ENCODE measurements at places on chromosomes 4 and X.

GRCh38 chr4:98446499-98447375, 185.6 kb downstream of the RAP1GDS1 start:
- DNase-seq = no peak

- DNase-seq = no peak
Observed at GRCh38 chr4:11402192-11402591, 26.5 kb downstream of the HS3ST1 start.

GRCh38 chr4:159823743-159824142, 720.9 kb downstream of the RAPGEF2 start:
- DNase-seq = no peak

DNA sequence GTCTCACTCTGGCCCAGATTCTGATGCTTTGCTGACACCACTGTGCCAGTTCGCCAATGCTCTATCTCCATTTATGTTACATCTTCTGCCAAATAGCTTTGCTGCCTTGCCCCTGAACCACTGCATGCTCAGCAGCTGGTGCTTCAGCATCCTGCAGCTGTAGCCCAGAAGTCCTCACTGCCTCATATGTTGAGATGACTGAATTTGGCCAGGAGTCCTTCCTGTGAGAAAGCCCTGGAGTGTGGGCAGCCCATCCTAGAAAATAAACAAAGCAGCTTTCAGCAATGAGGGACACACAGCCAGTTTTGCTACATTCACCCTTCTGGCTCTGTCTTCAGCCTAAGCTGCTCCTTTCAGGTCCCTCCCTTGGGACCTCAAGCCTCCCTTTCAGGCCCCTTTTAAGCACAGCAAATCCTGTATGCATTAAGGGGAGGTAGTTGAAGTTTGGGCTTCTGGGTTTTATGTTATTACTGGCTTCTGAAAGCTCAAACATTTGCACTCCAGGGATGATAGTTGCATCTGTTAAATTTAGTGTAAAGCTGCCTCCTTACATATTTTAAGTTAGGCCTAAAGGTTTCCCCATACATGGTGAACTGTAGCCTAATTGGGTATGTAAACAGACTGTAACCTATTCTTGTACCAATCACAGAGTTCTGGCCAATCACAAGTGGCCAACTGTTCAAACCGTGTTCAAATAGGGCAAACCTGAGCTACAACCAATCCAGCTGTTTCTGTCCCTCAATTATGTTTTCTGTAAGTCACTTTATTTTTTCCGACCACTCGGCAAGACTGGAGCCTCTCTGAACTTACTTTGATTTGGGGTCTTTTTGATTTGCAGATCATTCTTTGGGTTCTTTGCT, 2.1 kb upstream of the TMEM165 start:
- DNase-seq = no peak

GRCh38 chr4:77021614-77022089, 54.1 kb downstream of the CCNI start:
- peak; percentile 92 for DNase-seq

- peak; percentile 25 for DNase-seq
Observed at GRCh38 chrX:84046403-84046984, 141.5 kb downstream of the RPS6KA6 start.

DNA sequence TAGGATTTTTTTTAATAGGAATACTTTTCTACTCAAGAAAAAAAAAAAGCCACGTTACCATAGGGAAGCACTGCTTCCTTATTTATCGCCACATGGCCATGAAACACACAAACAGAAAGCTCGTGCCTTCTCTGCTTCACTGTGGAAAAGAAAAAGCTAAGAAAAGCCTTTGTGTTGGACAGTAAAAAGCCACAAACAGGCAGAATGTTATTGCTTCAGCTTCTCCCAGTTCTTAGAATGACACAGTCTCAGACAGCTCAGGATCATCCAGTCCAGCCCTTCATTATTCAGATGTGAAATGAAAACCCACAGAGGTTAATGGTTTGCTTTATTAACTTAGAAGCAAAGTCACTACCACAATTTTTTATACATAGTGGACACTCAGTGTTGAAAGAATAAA, 181.6 kb upstream of the NOCT start:
- no peak for DNase-seq

- DNase-seq = no peak
Observed at GRCh38 chr4:83556006-83556707, 20.2 kb downstream of the GPAT3 start.

GRCh38 chrX:118536687-118537461, 41.3 kb downstream of the DOCK11 start:
- DNase-seq = peak; percentile 51

DNA sequence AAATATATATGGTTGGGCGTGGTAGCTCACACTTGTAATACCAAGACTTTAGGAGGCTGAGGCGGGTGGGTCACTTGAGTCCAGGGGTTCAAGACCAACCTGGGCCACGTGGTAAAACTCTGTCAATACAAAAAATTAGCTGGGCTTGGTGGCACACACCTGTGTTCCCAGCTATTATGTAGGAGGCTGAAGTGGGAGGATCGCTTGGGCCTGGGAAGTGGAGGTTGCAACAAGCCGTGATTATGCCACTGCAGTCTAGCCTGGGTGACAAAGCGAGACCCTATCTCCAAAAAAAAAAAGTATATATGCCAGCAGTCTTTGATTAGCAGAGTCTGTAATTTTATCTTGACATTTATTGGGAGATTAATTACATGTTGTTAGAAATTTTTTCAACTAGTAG, 8.7 kb downstream of the EIF2S3 start:
- DNase-seq = no peak

DNA sequence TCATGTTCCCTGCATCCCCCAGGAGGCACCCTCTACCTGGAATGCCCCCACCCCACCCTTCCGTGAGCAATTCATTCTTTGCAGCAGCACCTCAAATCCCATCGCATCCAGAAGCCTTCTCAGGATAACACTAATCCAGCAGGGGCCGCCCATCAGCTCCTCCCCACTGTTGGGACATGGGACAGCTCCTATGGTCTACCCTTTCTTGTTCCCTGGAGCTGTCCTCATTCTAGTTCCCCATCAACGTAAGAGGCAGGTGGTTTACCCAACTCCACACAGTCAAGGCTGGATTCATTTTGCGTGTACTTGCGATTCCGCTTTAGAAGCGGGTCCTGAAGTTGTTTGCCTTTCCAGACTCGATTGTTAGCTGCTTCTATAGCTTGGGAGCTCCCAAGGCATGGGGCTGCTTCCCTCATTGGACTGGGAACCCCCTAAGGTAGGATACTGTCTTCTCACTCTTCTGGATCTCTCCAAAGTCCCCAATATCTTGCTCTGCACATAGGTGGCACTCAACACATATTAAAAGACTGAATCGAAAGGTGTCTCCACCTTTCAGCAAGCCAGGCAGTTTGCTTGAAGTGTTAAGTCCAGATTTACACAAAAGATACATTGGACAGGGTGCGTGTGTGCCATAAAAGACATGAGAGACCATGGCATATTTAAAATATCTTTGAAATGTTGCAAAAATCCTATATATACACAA, 942 bp upstream of the APLN start:
- DNase-seq = no peak

- no peak for DNase-seq
Observed at GRCh38 chr4:71941001-71941400, 90.8 kb upstream of the NPFFR2 start.

DNA sequence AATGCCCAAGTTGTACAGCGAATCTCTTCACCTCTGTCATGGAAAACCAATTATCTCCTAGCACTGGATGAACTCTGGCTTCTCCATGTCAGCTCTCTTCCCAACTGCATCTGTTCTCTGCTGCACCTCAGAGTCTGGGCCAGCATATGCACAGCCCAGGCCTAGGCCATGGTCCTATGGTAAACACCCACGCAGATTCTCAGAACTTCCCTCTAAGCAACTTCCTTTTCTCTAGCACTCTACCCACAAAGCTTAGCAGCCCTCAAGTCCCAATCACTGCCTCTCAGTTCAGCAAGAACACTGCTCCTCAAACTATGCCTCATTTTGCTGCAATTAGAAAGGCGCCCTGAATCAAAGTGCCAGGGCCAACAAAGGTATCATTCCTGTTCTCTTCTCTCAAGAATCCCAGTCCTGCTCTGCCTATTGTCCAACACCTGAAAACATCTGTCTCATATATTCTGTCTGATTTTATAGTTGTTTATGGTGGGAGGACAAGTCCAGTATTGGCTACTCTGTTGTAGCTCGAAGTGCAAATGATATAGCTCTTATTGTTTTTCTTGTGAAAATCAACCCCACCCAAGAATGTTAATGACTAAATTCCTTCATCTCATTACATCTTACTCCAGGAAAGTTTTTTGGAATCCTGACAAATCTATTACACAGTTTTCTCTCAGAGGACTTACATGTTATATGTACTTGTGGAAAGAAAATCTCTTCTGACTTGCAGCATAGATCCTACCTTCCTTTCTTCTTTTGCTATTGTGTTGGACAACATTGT, 85.4 kb downstream of the DCHS2 start:
- no peak for DNase-seq

DNA sequence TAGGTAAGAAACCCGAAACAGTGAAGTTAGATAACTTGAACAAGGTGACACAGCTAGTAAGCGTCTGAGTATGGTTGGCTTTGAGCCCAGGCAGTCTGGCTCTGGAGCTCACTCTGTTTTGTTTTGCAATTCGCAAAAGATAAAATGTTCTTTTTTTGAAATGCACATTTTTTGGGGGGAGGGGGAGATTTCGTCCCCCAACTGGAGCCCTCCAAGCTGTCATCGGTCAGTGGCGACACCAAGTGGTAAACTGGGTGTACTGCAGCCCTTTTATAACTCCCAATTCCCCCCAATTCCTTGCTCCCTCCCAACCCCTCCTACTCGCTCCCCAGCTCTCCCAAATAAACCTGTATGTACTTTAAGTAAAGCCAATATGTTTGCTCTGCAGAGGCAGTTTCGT, 2.8 kb upstream of the CLCN5 start:
- DNase-seq = peak; percentile 29

DNA sequence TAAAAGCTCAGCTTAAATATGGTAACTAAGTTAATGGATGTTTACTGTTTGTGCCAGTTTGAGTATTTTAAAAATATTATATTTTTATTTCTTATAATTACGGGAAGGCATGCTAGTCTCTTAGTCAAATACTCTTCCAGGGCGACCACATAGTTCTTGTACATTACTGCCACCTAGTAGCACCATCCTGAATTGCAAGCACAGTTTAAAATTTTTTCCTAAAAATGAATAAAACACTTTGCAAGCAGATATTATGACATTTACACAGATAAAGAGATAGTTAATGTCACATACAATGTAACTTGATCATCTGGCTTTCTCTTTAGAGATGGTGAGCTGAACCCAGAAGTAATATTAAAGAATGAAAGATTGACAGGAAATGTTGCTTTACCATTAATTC, 11.5 kb downstream of the NDP start:
- no peak for DNase-seq

DNA sequence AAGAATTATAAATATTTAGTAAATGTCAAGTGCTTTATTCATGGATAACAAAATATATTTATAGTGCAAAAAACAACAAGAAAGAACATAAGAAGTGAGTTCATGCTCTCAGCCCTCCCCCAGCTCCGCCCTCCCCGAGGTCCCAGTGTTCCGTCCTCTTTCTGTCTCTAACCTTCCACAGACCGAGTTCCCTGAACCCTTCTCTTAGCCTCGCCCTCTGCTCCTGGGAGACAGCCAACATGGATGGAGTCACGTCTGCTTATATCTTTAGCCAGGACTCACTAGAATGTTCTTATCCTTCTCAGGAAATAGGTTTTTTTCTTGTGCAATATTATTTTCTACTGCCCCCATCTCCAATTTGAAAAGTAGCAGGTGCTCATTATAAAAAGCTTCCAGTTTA, 40.1 kb upstream of the HELT start:
- DNase-seq = no peak

GRCh38 chr4:8732681-8733243, 138.9 kb downstream of the HMX1 start:
- no peak for DNase-seq

- DNase-seq = no peak
Observed at GRCh38 chr4:55018978-55019377, 106.4 kb downstream of the KDR start.

- no peak for DNase-seq
Observed at GRCh38 chr4:107255114-107255513, 219.0 kb upstream of the DKK2 start.

- no peak for DNase-seq
Observed at GRCh38 chr4:85717847-85718246, 242.9 kb downstream of the ARHGAP24 start.
